Thymus (tissue), 14 donors: ENCODE measurements at places on chromosomes 12 and 14. TPM values are rescaled to one million over a fixed set of nuclear protein-coding genes. Genes with fewer than 3 reads are reported as not detected.

SYT1 gene
- 0.82 TPM for polyA plus RNA-seq

RDH16 gene
- polyA plus RNA-seq = 1.8 TPM

DNA sequence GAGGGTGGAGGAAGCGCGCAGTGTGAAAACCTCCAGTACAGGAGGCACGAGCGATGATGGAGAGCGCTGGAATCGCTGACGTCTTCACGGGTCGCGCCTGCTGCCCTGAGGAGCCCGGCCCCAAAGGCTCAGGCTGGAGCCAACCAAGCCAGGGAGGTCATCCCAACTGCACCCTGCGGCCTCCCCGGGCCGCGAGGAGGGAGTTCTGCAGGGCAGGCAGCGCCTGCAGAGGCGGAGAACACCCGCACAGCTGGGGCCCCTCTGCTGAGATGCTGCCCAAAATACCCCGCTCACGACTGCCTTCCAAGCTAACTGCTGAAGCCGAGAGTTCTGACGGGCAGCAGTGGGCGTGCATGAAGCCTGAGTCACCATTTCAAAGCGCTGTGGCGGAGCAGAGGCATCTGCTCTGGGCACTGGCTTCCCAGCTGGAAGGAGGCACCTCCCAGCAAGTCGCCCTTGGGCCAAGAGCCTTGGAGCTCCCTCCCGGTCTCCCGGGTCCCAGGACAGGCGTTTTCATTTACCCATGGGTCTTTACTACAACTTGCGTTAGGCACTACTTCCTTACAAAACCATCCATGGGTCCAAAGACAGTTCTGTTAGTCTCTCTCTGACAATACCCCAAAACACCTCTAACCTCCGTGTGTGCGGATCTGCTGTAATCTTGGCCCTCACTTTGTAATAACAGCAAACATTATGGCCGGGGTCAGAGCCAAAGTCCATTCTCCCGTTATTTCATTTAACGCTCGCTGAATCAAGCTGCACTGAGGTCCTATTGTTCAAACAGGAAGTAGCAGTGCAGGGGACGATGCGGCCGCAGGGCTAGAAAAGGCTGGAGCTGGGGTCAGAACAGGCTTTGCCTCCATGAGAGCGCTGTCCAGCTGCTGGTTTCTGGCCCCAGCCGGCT, 60.1 kb upstream of the RIMBP2 start:
- DNase-seq = no peak

DNA sequence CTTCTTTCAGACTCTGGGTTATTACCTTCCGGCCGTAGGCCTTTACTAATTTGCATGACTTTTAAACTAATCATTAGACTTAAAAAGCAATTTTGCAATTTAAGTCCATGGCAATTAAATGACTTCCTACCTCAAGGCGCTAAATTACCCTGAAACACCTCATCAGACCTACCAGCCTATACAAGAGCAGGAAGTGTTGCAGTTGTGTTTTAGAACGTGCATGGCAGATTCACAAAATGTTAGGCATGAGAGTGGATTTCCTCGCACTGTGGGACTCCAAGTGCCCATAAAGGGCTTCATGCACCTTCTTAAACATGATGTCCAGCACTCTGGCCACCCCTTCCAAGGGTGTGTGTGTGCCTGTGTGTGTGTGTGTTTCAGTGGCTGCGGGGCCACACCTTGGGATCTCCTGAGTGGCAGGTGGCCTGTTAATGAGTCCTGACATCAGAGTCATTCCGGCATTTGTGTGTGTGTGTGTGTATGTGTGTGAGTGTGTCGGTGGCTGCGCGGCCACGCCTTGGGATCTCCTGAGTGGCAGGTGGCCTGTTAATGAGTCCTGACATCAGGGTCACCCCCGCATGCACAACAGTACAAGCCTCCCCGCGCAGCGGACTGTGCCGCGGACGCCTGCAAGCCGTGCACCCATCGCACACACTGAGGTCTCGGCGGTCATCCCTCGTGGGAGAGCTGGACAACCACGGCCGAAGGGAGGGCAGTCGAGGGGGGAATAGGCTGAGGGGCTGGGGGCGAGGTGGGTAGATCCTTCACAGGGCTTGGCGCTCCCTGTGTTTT, 900 bp downstream of the C2CD5 start:
- DNase-seq = peak; percentile 47

DNA sequence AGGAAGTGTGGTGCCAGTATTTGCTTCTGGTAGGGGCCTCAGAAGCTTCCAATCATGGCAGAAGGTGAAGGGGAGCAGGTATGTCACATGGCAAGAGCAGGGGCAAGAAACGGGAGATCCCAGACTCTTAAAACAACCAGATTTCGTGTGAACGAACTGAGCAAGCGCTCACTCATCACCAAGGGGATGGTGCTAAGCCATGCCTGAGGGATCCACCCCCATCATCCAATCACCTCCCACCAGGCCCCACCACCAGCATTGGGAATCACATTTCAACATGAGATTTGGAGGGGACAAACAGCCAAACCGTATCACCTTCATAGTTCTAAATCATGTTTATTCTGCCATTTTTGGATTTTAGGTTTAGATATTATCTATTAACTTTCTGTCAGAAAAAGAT, 140.9 kb downstream of the TGFB3 start:
- no peak for DNase-seq

DNA sequence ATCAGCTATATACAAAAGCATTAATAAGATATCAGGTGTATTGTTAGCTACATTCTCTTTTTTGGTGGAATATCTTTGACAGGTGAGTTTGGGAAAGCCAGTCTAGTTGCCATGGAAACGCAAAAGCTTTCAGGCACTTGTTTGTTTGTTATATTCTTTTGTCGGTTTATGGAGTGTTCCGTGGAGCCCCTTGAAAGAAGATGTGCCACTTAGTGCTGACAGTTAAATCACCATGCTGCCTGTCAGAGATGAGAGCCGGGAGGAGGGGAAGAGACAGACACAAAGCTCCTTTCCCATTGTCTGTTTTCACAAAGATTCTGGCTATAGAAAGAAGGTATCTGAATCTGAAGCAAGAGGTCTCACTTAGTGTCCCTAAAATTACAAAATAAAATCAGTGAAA, 170.8 kb downstream of the SNAPC1 start:
- DNase-seq = no peak

DNA sequence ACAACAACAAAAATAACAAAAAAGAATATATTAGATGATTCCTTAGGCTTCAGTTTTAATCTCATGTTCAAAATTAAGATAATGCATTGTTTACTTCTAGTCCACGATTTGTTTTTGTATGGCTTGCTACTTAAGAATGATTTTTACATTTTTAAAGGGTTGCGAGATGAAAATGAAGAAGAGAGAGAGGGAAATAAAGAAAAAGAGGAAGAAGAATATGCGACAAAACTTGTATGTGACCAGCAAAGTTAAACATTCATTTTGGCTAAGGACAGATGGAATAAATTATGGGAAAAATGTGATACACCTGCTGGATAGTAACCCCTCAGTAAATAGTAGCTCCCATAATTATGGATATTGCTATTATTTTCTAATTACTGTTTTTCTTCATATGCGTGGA, 1.2 kb upstream of the GIT2 start:
- DNase-seq = no peak

GRCh38 chr12:95412482-95413311, 61.3 kb upstream of the METAP2 start:
- no peak for DNase-seq
